Hematopoietic multipotent progenitor cell treated with erythropoietin and hydrocortisone succinate and interleukin-3 and kit ligand, for 4 days (in vitro differentiated cells): ENCODE measurements at places on chromosomes 4 and X.

- no peak for DNase-seq
Measured at GRCh38 chr4:133638751-133639150, 489.7 kb downstream of the PCDH10 start.

DNA sequence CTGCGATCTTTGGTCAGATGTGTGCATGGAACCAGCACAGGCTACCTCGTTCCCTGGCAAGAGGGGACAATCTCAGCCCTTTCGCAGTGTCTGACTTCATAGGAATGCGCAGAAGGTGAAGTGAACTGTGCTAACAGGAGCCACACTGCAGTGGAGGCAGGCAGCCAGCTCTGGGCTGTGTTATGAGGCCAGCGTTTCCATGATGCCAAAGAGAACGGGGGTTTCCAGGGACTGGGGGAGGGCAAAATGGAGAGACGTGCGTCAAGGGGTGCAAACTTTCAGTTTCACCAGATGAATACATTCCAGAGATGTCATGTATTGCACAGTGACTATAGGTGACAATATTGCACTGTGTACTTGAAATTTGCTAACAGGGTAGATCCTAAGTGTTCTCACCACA lies 30.4 kb downstream of the CLDN34 start:
- no peak for DNase-seq

GRCh38 chrX:45788941-45789348 lies 588.3 kb upstream of the DIPK2B start:
- no peak for DNase-seq

- no peak for DNase-seq
Measured at GRCh38 chrX:17065100-17065499, 118.6 kb downstream of the REPS2 start.

- DNase-seq, result peak; percentile 69
Measured at GRCh38 chr4:184473499-184474262, 669 bp downstream of the IRF2 start.

DNA sequence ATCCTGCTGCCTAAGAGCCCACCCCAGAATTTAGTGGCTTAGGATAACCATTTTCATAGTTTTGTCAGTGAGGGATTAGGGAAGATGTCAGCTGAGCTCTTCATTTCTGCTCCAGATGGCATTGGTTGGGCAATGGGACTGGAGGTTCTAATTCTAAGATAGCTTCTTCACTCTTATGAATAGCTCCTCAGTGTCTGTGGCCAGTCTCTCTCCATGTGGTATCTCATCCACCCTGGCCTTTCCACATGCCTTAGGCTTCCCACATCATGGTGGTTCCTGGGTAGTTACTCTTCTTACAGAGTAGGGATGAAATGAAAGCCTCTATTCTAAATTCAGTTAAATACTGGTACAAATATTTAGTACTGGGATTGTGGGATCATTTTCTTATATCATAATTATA lies 31.3 kb downstream of the REPS2 start:
- DNase-seq, result no peak

GRCh38 chr4:75398501-75398900 lies 115.7 kb downstream of the RCHY1 start:
- DNase-seq, result no peak

DNA sequence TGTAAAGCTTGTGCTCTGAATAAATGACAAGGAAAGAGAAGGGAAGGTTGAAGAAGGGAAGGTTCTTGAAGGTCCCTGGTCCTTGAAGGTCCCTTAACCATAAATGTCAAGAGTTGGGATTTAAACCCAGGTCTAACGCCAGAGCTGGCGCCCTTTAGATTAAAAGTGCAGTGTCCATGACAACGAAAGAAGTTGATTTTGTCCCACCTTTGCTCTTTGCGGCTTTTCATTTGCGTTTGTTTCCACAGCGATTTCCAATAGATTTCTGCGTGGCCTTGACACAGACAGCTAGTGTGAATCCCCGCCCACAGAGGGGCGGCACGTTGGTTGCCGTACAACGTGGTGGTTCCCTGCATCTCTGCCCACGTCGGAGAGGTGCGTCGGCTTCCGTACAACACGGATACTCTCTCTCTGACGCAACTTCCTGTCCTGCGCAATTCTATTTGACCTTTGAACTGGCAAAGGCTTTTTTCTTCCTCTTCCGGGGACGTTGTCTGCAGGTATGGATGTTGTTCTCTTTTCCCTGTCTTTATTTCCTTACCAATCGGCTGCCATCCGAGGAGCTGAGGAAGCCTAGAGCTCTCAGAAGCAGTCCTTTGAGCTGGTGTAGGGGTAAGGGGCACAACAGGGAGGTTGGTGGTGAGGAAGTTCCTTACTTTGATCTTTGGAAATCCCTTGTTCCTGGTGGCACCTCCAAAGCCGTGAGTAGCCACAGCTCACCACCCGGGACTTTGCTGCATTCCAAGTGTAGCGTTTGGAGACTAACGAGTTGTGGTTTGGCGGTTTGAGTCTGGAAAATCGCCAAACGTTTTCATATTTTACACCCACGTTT lies at the start of gene RPL34:
Gene RPL34, plus strand, starts transcription at position 476 of the 832 bp plus-strand sequence. CDS start 1,384 bp downstream, outside the sequence.
- DNase-seq, result peak; percentile 99

DNA sequence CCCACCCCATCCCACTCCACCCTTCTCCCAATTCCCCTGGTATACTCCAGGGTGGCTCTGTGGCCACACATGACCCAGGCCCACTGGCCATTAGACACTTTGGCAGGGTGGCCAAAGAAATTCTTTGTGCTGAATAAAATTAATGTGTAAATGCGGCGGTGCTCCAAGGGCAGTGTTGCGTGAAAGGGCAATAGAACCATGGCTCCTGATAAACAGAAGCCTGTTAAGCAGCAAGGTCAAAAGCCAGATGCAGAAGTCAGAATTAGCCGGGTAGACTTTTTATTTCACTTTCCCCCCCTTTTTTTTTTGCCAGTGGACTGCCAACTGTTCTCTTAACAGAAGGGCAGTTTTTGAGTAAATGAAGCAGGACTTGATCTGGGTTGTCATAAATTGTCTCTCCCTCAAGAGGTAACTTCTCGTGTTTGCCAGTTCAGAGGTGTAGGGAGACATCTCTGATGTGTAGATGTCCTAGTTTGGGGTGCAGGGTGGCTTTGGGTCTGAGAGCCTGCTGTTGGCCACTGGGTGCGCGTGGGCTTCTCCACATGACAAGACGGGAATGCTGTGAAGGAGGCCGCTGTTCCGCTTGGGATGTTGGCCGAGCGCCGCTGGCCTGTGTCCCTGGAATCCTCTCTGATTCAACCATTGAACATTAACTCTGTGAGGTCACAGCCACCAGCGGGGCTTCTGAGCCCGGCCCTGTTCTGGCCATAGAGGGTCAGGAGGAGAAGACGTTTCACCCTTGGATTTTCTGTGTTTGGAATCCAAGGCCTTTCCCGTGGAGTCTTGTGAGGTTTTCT lies 139.5 kb downstream of the TBL1X start:
- no peak for DNase-seq

GRCh38 chr4:138110815-138111214 lies 131.3 kb downstream of the SLC7A11 start:
- DNase-seq, result no peak

DNA sequence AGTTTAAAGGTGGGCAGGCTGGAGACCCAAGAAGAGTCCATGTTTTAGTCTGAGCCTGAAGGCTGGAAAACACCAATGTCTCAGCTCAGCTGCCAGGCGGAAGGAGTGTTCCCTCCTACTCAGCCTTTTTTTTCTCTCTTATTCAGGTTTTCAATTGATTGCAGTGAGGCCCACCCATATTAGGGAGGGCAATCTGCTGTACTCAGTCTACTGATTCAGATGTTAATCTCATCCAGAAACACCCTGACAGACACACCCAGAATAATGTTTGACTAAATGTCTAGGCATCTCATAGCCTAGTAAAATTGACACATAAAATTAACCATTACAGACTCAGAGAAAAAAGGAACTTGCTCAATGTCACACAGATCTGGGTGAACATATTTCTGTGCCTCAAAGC lies 347.1 kb downstream of the GBA3 start:
- DNase-seq, result no peak
